EL (cell line): ENCODE measurements at places on chromosomes 16 and 17.

GRCh38 chr17:18921912-18922451, 30.0 kb upstream of the SLC5A10 start:
- DNase-seq, result no peak

DNA sequence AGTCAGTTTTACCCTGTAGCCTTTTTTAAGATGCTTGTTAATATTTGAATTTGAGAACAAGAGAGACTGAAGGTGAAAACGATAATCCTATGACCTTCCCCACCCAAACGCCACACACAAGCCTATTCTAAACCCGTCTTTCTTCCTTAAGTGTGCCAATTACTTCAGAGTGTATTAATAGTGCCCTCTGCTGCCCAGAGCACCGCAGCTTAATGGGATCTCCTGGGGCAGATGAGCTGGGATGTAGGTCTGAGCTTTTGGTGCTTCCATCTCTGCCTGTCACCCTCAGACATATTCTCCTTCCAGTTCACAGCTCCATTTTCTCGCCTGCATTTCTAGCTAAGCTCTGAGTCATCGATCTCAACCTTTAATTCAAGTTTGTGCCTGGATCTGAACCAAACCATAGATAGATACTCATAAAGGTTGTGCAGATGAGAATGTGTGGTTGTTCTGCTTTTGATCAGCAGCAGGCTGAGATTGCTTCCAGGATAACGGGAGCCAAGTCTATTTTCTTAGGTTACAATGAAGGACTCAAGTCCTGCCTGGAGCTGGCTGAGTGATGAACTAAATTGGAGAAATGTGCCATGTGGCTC, 46.4 kb upstream of the CDH13 start:
- DNase-seq, result peak; percentile 9

- peak; percentile 57 for DNase-seq
Measured at GRCh38 chr16:87288753-87289362, 28.3 kb downstream of the C16orf95 start.

DNA sequence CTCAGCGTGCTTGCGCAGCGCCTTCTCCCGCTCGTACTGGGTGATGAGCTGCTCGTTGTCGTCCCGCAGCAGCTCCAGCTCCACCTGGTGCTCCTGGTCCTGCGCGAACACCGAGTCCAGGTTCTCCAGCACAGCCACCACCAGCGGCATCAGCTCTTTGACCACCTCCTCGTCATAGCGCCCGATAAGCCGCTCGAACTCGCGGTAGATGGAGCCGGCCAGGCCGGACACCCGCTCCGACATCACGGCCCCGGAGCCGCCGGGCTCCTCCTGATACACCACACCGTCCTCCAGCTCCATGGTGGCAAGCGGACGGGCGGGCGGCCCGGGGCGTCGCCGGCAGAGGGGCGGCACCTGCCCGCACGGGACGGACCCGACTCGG, 320 bp downstream of the SPAG9 start:
- no peak for DNase-seq

GRCh38 chr17:41811549-41812380, at the start of gene P3H4:
P3H4 (minus strand) TSS chr17:41811949; CDS start chr17:41811915, 34 bp downstream.
- peak; percentile 80 for DNase-seq

DNA sequence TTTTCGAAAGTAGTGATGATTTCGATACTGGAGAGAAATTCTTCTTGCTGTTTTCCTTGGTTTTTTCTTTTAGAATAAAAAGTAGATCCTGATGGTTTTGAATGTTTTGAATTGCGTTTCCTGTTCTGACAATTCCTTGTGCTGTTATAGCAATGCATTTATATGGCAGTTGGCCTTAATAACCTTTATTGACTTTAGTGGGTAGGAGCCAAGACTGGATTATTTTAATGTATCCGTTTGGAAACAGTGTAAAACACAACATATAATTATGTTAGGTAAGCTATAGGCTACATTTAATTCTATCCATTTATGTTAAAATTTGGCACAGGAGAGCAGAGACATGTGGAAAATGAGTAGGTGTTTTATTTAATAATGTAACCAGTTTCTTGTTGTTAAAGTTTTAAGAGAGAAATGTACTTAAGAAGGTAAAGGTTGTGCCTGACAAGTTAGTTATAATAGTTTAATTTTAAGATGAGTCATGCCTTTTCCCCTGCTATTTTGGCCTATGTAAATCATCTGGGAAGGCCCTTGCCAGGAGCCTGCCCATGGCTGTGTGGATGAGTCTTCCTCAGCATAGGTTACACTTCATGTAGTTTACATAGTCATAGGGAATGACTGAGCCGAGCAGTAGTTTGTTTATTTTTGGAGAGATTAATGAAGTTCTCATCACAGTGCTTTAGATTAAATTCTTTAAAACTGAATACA, 189.9 kb downstream of the FTO start:
- DNase-seq, result peak; percentile 76

DNA sequence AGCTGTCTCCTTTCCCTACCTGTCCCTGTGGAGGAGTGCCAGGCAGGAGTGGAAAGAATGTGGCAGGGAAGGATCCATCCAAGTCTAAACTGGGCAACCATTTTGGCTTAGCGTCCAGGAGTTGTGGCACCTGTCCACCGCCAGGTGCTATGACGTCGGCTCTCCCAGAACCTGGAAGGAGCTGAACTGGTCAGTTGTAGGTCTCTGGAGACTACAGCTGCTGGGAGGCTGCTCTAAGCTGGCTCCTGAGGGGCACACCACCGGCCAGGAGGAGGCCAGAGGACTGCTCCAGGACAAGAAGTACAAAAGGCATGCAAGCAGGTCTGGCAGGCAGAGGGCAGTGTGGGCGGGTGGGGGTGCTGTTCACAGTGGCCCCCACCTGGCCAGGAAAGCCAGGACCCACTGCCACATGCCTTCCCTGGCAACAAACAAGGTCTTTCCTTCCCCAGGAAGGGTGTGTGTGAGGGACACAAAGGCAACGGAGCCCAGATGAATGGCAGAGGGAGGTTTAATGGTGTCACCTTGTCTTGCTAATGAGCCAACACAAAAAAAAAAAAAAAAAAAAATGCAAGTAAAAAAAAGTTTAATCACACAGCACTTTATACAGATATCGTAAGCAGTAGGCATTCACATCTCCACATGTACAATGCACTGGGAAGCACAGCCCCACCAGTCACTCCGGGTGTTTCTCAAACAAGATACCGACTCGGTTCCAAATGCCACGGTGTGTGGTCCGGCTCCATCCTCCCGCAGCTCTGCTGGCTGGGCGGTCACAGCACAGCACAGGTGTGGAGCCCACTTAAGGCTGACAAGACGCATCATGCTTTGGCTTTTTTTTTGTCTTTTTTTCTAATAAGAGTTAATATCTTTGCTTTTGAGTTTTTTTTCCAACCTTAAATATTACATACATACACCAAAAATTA, 4.8 kb downstream of the SPHK1 start:
- no peak for DNase-seq
